Posterior vena cava (tissue), 2 donors: ENCODE measurements at places on chromosomes 6 and 20. TPM values are rescaled to one million over a fixed set of nuclear protein-coding genes. Genes with fewer than 3 reads are reported as not detected.

GRCh38 chr6:166825553-166826145 is 130.7 kb downstream of the RNASET2 start:
- no peak for DNase-seq

DNA sequence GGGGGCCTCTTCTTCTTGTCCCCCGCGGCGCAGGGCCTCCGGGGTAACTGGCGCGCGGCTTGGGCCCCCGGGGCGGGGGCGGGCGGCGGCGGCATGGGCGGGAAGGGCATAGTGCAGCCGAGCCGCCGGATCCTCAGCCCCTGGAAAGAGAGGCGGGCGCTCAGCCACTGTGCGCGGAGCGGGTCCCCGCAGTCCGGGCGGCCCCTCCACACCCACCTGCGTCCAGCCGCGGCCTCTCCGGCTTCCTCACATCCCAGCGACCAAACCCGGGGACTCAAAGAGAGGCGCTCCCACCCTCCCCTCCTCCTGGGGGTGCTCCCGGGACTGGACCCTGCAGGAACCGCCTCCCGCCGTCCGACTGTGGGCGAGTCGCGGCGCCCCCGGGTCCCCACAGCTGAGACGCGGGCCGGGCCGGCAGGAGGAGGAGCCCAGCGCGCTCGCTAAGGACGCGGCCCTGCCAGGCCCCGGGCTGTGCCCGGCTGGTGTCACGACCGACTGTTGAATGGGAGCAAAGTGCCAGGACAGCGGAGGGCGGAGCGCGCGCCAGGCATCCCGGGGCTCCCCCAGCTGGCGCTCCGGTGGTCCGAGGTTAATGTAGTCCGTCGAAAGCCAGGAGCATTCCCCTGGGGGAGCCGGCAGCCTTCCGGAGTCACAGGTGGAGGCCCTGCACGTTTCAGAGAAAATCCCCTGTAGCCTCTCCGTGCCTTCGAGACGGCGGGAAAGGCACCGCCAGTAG is at the start of gene PRR18:
Gene PRR18 (minus strand): TSS at position 360 of the 736 bp plus-strand sequence. CDS start 250 bp downstream, at position 110.
- no peak for DNase-seq

DNA sequence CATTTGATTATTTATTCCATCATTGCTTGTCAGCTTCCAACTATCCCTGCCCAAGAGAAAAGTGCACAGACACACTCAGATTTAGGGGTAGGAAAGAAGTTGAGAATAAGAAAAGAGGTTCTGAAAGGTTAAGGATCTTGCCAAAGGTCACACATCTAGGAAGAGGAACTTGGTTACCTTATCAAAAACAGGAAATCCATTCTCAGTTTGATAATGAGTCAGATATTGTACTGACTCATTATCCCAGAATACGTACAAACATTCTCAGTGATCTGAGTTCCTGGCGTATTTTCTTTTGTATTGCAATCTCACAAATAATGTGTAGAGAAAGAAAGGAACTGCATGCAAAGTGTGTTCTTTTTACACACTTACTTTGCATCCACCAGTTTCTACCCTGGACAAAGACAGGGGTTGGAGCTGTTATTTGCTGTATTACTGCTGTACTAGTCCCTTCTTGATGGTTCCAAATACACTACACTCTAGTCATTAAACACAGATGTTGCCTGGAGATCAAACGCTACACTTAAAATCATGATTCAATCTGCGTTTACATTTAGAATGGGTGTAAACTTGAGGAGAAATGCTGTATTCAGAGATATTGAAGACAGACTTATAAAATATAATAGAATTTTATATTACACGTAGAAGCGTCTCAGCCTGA is 545.7 kb downstream of the PRKN start:
- DNase-seq: no peak

DNA sequence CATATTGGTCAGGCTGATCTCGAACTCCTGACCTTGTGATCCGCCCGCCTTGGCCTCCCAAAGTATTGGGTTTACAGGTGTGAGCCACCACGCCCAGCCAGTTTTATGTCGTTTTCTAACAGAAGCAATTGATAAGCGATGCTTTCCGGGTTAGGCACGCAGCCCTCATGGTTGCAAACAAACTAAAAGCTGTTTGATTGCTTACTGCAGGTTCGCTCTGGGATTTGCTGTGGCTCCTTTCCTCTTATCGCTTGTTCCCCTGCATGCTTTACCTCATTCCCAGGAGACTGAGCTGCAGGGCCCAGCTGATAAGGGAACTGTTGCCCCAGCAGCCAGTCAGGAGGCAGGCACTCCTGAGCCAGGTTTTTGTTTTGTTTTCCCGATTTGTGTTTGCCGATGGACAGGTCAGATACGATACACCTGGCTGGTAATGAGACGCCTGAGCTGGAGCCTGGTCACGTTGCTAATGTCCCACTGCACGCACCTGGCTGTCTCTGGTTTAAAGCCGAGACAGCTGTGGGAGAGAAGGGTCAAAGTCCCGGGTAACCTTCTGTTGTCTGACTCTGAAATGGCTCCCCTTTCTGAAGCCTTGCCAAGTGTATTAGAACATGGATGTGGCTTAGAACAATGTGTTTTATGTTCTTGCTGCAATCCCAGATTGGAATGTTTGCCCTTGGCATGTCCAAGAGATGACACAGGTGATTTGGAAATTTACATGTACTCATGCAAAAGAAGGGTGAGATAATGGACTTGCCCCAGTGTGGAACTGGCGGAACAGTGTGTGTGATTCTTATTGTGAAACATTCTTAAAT is 19.9 kb downstream of the DSP start:
- no peak for DNase-seq

DNA sequence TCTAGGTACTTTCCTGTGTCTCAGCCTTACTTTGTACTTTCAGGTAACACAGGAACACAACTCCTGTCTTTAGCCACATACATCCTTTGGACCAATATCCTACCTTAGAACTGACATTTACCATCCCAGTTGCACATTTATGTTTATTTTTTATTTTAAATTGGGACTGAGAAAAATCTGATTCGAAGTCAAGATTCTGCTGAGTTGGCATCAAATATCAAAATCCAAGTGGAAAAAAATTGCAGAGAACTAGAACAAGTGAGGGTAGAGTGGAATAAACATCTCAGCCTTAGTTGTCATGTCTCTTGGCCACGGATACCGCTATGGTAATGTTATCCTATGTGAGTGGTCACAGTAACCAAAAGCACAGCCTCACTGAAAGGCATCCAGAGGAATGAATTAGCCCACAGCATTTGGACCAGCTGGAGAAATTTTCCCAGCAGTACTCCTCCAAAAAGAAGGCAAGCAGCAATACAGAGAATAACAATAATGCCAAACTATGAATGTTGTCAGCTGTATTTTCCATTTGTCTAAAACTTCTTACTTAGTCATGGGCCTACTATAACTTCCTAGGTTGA is 17.6 kb upstream of the EYA4 start:
- DNase-seq: no peak

Gene BPIFA1
- total RNA-seq: not detected

Gene MCHR2
- total RNA-seq: not detected

Gene TTK
- 0.88 TPM for total RNA-seq

- DNase-seq: peak; percentile 65
Measured at GRCh38 chr20:63053432-63054102, 46.8 kb upstream of the BHLHE23 start.

Gene TNFRSF6B
- 5.4 TPM for total RNA-seq

Gene NRN1
- total RNA-seq: 12.8 TPM

Gene ACOT8
- total RNA-seq: 14.1 TPM

DNA sequence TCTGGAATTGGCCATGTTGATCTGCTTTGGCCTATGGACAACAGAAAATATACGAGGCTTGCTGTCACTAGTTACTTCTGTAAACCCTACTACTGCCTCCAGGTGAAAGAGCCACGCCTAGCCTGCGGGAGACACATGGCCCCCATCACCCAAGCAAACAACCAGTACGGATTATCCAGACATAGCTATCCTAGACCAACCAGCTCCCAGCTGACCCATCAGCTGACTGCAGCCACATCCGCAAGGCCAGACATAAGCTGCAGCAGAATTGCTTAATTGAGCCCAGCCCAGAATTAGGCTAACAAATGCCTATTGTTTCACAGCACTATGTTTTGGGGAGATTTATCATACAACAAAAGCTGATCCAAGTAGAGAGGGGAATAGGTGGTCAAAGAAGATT is 13.5 kb downstream of the REV3L start:
- DNase-seq: no peak

DNA sequence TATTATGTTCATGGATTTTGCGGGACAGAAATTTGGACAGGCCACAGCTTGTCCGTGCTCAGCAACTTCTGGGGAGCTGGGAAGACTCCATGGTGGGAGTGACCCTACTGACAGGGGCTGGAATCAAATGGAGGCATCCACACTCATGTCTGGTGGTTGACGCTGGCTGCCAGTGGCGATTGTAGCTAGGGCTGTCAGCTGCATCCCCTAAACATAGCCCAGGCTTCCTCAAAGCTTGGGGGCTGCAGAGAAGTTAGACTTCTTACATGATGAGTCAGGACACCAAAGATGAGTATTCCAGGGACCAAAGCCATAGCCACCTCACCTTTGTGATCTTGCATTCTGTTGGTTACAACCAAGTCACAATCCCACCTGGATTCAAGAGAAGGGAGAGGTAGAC is 18.4 kb upstream of the FAM50B start:
- no peak for DNase-seq

DNA sequence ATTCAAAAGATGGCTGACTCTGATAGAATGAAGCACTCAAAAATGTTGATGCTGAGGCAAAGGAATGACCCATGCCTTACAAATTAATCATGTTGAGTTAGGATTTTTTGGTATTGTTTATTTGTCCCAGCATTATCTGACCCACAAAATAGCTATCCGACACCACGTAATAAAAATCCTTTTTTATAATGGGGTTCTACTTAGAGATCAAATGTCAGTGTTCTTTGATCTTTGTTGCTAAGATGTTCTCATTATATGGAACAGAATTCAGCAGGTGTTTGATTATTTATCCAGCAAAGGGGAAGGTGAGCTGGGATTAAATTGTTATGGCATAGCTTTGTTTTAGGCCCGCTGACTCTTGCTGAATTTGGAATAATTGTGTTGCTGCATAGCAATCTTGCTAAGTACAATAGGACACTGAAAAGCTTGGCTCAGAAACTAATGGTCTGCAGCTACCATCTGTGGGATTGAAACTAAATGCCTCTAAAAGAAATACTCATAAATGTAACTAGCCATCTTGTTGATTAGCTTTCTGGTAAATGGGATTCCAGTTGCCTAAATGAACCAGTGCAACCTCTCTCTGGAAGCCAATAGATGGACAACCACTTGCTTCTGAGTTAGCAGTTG is 180.2 kb upstream of the HDAC2 start:
- DNase-seq: no peak

DNA sequence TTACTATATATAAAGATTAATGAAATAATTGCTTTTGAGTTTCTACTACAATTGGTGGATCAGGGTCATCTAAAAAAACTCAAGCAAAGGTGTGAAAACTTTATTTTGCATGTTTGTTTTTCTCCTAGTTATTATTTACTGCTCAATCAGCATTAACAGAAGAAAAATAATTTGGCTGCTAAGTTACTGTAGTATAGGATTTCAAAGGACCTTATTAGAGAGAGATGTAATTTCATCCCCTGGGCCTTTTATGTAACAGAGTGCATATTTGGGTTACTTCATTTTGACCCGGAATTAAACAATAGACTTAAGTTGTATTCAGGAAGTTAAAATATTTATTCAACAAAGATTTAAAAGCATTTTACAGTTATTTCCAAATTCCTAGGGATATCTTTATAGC is 49.8 kb downstream of the EYA4 start:
- no peak for DNase-seq

DNA sequence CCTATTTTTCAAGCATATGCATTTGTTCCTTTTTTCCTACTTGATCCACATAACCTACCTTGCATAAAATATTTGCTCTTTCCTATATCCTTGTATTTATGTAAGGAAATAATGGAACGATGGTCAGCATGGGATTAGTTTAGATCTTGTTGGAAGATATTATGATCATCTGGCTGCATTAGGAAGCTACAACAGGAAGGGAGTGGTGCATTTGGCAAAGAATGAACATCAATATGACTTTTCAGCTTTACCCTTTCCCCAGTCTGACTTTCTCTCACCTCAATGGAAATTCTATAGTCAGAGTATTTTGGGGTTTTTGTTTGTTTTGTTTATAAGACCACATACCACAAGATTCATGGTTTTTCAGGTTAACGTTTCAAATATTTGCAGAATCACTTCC is 66.0 kb downstream of the HS3ST5 start:
- no peak for DNase-seq

DNA sequence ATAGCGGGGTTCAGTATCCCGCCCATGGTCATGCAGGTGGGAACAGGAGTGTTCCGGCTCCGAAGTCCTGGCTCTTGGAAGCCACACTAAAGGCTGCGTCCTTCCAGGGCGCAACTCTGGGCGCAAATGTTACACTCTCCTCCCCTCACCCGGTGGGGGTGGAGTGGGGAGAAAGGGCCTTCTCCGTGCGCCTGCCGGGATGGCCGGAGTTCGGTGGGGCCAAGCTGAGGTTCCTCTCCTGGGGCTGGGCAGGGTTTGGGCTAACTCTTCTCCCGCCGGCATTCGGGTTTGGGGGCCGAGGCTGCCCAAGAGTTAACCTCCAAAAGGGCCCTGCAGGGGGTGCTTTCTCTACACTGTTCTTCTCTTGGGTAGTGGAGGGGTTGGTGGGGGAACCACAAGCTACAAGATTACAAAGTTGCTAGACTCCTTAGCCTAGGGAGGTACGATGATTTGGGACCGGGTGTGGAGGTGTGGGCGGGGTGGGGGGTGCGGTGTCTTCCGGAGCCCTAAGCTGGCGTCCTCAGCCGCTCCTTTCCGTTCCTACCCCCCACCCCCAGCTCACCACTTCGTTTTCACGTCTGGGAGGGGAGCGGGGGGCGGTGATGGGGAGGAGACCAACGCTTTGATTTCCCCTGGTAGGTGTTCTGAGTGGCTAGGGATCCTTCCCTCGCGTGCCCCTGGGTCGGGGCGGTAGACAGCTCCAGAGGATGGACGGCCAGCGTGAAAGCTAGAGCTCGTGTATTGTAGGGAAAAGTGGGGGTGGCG is 12.3 kb downstream of the NRN1 start:
- DNase-seq: no peak

DNA sequence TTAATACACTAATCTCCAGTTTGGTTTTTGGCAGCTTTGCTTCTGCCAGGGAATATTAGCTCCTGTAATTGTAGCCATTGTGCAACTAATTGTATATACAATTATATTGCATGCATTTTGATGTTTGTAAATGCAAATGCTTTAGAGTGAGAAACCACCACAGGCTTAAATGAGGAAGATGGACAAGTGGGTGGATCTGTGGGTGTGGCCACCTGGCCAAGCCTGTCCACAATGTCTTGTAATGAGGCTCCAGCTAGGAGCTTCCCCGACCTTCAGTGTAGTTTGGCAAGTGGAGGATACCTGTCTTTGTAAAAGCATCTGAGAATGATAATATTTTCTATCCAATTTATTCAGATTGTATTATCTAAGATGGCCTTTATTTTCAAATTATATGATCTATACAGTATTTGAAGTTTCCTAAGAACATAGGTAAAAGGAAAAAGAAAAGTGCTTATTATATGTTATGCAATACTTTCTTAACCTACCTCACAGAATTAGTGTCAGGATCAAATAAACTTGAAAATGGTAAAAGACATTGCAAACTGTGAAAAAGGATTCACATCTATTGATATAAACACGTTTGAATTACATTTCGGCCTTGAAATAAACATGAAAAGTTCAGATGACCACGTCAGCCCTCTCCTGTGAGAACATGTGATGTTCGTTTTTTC is 49.3 kb upstream of the ARID1B start:
- DNase-seq: no peak

Gene PAX1
- not detected for total RNA-seq
